CD4-positive, alpha-beta memory T cell (primary cell): ENCODE measurements at places on chromosomes 16 and 17. TPM values are rescaled to one million over a fixed set of nuclear protein-coding genes. Genes with fewer than 3 reads are reported as not detected.

The CDRT15L2 gene
- polyA plus RNA-seq: not detected

The GDPD3 gene
- not detected for polyA plus RNA-seq

The LGALS9B gene
- not detected for polyA plus RNA-seq

The AKAP1 gene
- polyA plus RNA-seq: 9.8 TPM

The CCL5 gene
- polyA plus RNA-seq: 210 TPM

The APOBR gene
- 0.12 TPM for polyA plus RNA-seq

The CAMTA2 gene
- 25.4 TPM for polyA plus RNA-seq

The MMP2 gene
- polyA plus RNA-seq: not detected

The BLTP2 gene
- 23.5 TPM for polyA plus RNA-seq

The TOB1 gene
- polyA plus RNA-seq: 74.3 TPM

The GGT6 gene
- polyA plus RNA-seq: not detected

The TP53TG3F gene
- not detected for polyA plus RNA-seq

The KRT20 gene
- polyA plus RNA-seq: not detected

The ATF7IP2 gene
- polyA plus RNA-seq: 170 TPM

The SLC12A3 gene
- polyA plus RNA-seq: not detected

The DDX52 gene
- polyA plus RNA-seq: 10.9 TPM

The CEP95 gene
- polyA plus RNA-seq: 6.4 TPM

The OTOP2 gene
- polyA plus RNA-seq: not detected

The OTOP3 gene
- polyA plus RNA-seq: not detected

The CNGB1 gene
- polyA plus RNA-seq: not detected

The TEX19 gene
- polyA plus RNA-seq: not detected

The TBX2 gene
- not detected for polyA plus RNA-seq

The C17orf78 gene
- polyA plus RNA-seq: not detected

The TMEM100 gene
- polyA plus RNA-seq: not detected

The MED13 gene
- 4.4 TPM for polyA plus RNA-seq
